Frontal cortex (tissue), 4 donors: ENCODE measurements at places on chromosomes 4 and X.
A peak's percentile ranks its signal among the peaks of the same experiment; 100 is the strongest.

DNA sequence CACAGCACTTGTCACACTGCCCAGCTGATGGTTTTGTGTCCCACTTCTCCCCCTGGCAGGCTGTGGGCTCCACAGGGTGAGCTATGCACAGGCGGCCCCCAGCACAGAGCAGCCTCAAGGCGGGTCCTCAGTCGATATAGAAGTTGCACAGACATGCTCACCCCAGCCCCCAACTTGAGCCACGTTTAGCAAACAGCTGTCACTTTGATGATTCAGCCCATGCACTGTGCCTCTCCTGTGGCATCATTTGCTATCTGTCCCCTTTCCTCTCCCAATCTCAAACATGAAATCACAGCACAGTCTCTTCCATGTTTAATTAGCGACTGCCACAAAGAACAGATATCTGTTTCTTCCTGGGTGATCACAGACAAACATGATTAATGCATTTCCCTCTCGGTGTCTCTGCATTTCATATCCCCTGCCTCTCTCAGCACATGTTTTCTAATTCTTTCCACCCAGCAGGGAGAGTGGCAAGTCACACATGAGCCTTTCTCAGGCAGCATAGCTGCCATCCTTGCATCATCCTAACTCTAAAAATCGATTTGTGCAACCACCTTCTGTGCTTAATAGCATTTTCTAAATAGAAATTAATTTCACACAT lies 204.9 kb downstream of the EVC2 start:
- DNase-seq = no peak

DNA sequence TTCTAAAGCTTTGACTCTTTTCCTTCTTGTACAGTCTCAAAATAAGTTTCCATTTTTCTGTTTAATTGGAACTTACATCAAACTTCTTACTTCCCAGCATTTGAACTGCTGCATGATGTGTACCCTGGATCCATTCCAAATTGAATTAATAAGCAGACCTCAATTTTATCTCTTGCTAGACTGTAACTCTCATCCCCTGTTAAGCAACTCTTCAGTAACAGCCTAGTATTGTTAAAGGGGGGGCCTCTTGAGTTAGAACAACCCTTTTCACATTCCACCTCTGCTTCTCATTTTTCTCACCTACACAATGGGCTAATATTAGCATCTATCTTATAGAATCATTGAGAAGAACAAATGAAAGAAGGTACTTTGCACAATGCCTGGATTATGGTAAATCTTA lies 169.4 kb downstream of the IL1RAPL1 start:
- no peak for DNase-seq

DNA sequence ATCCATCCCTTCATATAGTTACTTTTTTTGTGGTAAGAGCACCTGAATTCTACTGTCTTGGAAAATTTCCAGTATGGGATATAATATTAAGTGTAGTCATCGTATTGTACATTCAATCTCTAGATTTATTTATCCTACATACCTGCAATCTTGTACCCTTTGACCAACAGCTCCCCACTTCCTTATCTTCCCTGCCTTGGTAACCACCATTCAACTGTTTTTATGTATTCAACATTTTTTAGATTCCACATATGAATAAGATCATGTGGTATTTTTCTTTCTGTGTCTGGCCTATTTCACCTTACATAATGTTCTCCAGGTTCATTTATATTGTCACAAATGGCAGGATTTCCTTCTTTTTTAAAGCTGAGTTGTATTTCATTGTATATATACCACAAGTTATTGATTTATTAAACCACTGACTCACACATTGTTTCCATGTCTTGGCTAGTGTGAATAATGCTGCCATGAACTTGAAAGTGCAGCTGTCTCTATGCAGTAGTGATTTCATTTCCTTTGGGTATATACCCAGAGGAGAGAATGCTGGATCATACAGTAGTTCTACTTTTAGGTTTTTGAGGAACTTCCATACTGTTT lies 572.5 kb downstream of the MAGEB5 start:
- no peak for DNase-seq

DNA sequence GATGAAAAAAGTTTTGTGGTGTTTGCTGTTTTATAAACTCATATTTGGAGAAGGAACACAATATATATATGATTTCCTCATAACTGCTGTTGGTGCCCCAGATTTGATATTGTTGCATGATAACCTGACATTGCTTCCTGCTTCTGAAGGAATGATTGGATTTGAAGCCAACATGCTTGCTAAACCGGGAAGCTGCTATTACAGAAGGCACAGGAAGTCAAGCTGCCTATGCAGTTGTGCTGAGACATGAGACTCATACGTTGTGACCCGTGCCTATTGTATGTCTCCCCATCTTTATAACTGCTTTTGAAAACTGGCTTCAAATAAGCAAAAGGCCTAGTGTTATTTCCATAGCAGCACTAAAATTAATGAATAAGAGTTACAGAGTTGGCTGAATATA lies 32.9 kb downstream of the GAB1 start:
- DNase-seq = no peak

- no peak for DNase-seq
These were observed 181.6 kb downstream of the UGT8 start for GRCh38 chr4:114780205-114780604.

GRCh38 chr4:48746608-48747362 lies 33.3 kb downstream of the FRYL start:
- no peak for DNase-seq

DNA sequence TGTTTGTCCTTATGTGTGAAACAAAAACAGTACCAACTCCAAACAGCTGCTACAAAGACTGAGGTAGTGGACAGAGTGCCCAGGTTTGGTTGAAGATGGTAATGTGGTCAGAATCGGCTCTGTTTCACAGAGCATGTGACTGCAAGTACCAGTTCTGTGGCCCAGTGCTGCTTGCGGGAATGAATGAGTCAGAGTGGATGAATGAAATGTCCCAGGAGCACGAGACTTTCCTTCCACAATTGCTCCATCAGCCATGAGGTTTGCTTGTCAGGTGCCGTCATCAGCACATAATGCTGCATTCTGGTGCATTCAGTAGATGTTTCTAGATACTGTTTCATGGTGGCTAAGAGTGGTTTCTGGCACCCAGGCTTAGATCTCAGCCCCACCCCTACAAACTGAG lies 84.2 kb downstream of the GPR143 start:
- DNase-seq = no peak

DNA sequence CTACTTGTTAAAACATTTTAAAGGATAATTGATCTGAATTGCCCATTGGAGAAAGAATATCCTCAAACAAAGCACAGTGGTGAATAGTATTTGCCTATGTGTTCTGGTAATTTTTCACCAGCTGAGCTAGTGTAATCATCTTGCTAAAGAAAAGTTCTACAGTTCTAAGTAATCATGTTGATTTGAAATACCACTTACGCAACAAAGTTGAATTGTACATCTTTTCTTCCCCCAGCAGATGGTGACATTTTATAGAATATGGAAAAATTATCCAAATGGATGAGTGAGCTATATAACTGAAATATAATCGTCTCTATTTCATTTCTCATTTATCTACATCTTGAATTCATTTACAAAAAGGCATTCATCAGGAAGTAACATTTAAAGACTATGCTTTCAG lies 9.7 kb upstream of the ZNF674 start:
- DNase-seq = no peak

DNA sequence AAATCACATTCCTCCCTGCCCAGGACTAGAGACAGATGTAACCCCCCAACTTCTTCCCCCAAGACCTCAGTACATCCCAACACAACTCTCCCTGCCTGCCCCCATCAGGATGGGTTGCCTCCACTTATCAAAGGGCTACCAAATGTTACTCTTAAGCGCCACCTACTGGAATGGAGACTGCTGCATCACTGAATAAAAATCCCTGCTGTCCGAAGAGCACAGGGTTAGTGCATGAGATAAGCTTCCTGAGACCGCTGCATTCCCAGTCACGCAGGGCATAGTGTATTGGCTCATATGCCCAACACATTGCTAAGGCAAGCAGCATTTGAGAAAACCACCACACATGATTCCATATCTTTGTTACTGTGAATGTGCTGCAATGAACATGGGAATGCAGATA lies 544.5 kb downstream of the PPP4R3C start:
- no peak for DNase-seq

DNA sequence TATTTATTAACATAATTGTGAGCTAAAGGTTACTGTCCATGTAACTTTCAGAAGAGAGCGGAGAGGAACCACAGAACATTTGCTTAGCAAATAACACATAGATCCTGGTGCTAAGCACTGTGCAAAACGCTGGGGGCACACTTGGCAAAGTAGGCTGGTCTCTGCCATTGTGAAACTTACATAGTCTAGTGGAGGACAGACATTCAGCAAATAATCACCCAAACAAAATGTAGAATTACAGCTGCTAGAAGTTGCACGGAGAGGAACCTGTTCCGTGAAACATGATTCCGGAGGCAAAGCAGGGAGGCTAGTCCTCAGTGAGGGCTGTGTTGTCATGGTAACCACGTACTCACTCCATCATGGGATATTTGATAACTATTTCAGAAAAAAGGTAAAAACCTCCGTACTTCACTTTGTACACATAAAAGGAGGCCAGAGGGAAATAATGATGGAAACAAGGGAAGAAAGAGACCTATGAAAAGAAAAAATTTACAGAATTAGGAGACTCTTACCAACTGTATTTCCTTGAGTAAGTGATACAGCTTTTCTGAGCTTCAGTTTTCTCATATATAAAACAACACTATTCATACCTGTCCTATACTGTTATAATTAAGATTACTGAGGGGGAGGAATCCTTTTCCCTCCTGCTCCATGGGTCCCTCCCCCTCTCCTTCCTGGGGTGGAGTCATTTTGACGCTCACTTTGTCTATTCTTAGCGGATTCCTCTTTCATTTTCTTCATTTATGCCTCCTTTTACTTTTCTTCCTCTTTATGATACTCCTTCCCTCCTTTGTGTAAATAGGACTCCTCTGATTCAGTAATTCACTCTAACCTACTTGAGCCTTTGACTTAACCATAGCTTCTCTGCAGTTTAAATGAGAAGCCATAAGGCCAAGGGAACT lies 825 bp upstream of the RASGEF1B start:
- peak; percentile 48 for DNase-seq

DNA sequence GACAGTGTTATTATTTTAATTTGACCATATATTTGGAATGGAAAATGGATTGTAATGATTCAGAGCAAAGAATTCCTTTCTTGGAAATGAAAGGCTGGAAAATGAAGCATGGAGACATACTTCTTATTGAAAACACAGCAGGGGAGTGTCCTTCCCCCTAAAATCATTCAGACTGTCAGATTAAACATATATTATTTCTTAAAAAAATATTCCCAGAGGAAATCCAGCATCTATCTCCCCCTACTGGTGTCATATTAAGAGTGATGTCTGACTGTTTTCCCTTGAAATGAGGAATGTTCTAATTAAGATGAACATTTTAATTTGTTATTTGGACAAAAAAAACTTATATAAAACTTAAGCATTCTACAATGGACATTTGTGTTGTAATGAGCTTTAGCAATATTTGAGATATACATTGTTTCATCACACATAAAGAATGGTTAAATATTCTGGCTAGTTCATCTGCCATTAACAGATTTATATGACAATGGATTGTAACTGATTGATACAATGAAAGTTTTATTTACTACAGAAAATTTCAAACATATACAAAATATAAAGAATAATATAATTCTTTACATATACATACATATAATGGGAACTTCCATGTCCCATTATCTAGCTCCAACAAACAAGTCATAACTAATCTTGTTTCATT lies 264.6 kb downstream of the SPRY1 start:
- peak; percentile 9 for DNase-seq

DNA sequence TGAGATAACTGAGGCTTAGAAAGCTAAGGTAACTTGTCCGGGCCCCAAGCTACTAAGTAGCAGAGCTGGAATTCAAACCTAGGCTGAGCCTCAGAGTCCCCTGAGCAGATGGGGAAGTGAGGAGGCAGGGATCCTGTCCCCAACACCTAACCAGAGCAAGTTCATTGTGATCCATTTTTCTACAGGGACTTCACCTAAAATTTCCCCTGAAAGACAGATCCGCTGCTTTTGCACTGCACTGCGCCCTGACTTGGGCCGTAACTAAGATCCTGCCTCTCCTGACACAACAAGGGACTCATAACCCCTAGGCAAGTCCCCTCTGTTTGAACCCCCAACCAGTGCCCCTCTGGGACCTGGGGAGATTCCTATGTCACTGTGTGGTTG lies 25.6 kb upstream of the MTM1 start:
- no peak for DNase-seq

GRCh38 chr4:52126966-52127365 lies 75.9 kb downstream of the SPATA18 start:
- no peak for DNase-seq

DNA sequence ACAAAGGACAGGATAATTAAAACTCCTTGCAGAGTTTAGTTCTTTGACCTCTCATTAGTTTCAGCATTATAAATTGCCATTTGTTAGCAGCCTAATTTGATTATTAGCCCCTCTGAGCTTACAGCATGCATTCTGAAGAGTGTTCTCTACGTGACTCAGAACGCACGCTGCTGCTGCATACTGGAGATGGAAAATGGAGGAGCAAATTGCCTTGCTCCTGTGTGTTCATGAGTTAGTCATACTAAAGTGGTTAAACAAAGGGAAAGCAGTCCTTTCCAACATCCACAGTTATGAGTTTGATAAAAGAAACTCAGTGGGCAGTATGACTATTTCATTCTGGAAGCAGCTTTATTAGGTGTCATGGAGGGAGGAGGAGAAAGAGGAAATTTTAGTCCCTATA lies 922.5 kb downstream of the RPA4 start:
- no peak for DNase-seq

DNA sequence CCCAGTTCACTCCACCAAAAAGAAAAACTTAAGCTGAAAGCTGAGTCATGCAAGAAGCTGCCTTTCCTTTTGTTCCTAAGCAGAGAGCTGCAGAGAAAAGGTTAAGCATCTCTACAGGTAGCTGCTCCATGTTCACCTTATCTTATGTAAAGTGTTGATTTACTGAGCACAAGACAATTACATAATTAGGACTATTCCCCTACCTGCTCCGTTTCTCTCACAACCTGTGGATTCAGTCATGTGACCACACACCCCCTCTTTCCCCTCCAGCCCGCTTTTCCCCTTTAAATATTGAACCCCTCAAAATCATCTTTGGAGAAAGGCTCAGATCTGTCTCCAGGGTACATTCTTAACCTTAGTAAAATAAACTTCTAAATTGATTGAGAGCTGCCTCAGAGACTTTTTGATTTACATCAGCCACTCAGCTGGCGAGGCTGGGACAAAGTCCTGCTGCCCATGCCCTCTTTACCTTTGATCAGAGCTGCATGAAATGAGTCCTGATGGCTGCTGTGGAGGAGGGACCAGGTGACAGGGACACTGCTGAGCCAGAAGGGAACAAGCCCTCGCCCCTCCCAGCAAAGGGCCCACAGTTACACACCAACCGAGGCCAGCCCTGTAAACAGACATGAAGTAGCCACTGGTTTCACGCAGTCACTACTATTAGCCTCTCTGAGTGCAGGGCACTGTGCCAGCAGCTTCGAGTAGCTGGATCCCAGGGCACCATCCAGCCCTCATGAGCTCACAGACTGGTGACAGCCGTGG lies 53.9 kb upstream of the C4orf50 start:
- no peak for DNase-seq

GRCh38 chrX:135543924-135544323 lies 23.5 kb downstream of the INTS6L start:
- no peak for DNase-seq
